GM03348 (cell line): ENCODE measurements at places on chromosomes 4 and X.

- no peak for DNase-seq
Observed at GRCh38 chr4:34566091-34566490, 1678.2 kb downstream of the ARAP2 start.

DNA sequence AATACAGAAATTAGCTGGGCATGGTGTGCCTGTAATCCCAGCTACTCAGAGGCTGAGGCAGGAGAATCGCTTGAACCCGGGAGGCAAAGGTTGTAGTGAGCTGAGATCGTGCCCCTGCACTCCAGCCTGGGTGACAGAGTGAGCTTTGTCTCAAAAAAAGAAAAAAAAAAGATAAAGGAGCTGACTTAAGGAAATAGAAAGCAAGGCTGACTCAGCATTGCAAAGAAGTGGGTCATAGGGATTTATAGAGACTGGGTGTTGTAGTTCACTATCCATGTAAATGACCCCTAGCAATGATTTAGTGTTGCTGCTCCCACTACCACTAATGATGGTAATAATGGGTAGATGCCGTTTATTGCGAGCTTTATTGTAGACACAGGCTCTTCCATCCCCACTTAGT is 47.6 kb downstream of the ADD1 start:
- DNase-seq, result peak; percentile 40

DNA sequence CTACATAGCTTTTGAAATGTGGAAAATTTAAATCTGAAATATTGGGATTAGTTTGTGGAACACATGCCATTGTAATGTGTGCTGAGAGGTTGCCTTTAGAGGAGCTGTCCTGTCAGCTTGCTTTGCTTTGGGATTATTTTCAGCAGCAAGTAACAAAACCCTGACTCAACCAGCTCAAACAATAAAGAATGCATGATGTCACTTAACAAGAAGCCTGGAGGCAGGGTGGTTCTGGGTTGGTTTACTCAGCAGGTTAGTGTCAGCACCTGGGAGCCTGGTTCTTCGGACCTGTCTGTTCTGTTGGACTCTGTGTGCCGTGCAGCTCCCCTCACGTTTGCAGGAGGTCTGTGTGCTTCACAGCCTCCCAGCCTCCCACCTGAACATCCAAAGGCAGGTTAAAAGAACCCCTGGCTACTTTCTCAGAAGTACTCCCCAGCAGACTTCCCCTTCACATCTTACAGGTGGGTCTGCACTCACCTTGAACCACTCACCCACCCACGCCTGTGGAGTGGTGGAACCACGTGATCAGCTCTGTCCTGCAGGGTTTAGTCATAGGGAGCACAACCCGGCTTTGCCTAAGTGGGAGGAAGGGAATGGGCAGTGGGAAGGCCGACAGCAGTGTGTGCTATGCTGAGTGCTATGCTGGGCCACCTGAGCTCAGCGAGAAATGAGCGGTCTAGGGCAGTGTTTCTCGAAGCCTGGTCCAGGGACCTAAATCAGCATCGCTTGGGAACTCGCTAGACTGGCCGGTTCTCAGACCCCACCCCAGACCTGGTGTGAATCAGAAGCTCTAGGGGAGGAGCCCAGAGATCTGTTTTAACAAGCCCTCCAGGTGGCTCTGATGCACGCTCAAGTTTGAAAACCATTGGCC is 20.4 kb downstream of the TMEM131L start:
- peak; percentile 86 for DNase-seq

DNA sequence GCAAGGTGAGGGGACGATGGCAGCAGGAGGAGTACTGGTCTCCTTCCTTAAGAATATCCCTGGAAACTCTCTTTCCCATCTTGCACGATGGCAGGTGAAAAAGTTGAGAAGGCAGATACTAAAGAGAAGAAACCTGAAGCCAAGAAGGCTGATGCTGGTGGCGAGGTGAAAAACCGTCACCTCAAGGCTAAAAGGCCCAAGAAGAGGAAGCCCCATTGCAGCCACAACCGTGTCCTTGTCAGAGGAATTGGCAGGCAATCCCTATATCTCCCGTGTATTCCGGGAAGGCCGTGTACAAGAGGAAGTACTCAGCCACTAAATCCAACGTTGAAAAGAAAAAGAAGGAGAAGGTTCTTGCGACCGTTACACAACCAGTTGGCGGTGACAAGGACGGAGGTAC is 40.0 kb downstream of the CRLF2 start:
- no peak for DNase-seq

- DNase-seq, result no peak
Observed at GRCh38 chrX:18036394-18036793, 175.3 kb upstream of the RAI2 start.

- peak; percentile 13 for DNase-seq
Observed at GRCh38 chr4:176404621-176405020, 84.9 kb downstream of the SPCS3 start.

- no peak for DNase-seq
Observed at GRCh38 chr4:106775636-106776035, 260.5 kb downstream of the DKK2 start.

GRCh38 chr4:163920426-163920825 is 425.9 kb downstream of the TMA16 start:
- no peak for DNase-seq

DNA sequence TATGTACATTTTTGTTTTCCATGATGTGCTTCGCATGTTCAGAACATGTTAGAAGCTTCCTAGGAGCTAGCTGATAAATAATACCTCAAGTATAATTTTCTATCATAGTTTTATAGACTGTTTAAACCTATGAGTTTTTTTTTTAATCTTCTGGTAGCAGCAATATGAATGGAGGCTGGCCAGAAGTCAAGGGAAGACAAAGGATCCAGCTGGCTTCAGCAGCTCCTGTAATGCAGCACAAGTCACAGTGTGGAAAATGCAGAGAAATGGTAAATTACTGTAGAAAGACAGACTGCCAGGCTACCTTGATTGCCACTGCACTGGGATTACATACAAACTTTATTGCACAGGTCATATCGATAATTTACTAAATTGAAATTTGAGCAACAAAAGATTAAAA is 537.9 kb downstream of the IQCM start:
- no peak for DNase-seq

- DNase-seq, result no peak
Observed at GRCh38 chrX:51182545-51182944, 150.1 kb upstream of the NUDT10 start.

- peak; percentile 81 for DNase-seq
Observed at GRCh38 chr4:2817701-2818350, 24.9 kb downstream of the SH3BP2 start.

DNA sequence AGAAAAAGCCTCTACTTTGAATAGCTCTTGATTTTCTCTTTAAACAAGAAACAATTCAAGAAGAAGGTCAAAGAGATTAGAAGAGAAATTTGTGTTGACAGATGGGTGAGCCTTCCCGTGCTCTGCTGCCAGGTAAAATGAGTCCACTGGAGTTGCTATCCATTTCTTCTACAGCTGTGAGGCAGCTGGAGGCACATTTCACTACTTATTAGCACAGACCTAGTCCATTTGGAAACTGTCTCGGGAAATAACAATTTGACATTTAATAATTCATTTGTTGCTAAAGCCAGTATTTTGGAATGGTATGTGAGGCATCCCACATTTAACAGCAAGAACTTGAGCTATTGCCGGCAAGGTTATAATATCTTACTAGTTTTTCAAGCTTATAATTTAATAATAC is 396.8 kb upstream of the GRIA3 start:
- peak; percentile 2 for DNase-seq

GRCh38 chr4:101846550-101846949 is 56.0 kb downstream of the BANK1 start:
- DNase-seq, result no peak

DNA sequence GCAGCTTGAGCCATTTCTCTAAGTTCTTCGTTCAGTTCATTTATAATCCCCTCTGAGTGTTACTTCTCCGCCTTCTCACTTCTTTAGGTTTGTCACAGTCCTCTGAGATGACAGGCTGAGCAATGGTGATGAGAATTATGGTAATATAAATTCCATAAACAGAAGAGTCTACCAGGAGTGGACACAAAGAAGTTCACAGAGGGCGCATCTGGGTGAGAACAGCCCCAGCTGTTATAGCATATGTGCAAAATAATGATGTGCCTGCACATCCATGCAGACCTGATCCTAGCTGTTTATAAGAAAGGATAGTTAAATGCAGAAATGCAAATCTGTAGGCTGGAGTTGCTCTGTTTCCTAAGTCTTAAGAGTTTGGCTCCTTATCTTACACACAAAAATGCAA is 377.5 kb downstream of the KCNIP4 start:
- DNase-seq, result no peak

DNA sequence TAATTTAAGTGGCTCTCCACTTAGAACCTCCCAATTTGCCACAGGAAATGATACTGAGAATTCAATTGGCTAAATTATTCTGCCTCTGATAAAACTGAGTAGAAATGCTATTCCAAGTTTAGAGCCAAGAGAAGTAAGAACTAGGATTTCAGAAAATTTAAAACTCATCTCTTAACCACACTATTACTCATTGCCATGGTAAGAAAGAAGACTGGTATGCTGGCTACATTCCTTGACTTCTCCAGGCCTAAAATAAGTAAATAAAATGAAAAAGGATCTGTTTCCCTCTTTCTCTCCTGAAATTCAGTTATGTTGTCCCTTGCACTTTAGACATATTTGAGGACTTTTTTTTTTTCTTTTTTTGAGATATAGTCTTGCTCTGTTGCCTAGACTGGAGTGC is 23.3 kb downstream of the ZNF280C start:
- DNase-seq, result peak; percentile 66

GRCh38 chr4:128303986-128304385 is 16.4 kb upstream of the PGRMC2 start:
- no peak for DNase-seq

- no peak for DNase-seq
Observed at GRCh38 chr4:127521463-127521862, 111.3 kb upstream of the INTU start.

- DNase-seq, result peak; percentile 52
Observed at GRCh38 chrX:48540028-48540375, 488 bp downstream of the TBC1D25 start.

DNA sequence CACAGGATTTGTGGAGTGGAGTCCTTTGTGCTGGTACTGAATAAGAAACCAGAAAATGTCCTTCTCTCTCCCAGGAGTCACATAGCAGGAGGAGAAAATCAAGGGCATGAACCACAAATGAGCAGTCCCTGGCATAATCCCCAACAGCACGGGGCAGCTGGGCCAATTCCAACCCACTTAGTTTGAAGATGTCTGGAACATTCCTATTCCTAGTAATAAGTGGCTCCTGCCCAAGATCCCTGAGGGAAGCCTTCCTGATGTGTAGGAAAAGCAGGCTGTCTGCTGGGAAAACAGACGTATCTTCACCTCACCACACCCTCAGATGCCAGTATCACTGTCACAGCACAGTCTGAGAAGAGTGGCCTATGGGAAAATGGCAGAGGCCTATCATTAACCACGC is 182.8 kb upstream of the MAP3K15 start:
- DNase-seq, result peak; percentile 39

- DNase-seq, result no peak
Observed at GRCh38 chrX:119646515-119646914, 40.3 kb upstream of the NKRF start.

DNA sequence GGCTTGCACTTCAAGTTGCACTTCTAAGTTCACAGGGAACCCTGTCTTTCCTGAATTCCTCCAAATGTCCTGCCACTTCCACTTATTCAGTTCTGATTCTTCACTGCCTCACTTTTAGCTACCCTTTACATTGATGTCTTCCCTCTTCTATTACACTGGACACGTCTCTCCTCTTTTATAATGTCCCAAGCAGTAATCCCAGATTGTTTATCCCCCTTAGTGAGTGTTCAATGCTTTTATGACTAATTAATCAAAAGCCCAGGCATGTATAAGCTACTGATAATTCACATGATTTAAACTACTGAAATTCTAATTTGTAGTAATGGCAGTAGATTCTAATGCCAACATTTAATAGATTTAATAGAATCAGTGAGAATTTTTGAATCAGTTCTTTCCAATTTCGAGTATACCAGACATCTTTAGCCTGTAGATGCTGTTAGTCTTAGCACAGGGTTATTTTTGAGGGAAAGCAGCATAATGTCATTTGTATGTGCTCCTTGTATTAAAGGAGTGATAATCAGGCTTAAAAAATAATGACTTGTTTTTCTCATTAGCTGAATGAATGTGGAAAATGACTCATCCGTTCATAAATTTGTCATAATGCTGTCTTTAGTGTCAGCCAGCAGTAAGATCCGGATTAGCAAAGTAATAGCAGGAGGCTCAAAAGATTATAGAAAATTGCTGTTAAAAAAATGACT is 703.1 kb downstream of the CENPC start:
- no peak for DNase-seq

- DNase-seq, result no peak
Observed at GRCh38 chr4:162245051-162245450, 81.3 kb upstream of the FSTL5 start.

DNA sequence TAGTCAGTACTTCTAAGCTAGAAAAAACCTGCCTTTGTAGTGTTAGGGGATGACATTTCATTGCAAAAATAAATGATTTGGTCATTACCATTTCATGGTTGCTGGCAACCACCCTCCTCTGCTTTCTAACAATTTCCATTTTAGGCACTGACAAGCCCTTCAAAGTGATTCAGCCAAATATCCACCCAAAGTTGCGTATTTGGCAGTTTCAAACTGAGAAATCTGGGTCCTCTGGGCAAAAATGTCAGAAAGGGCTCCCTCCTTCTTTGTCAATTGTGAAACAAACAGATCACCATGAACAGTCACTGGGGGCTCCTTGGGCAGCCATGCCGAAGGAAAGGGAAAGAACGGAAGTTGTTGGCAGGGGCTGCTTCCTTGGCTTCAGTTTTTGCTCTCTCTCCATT is 33.0 kb downstream of the PLAC1 start:
- DNase-seq, result peak; percentile 37

- DNase-seq, result no peak
Observed at GRCh38 chrX:39774774-39775328, 322.9 kb downstream of the BCOR start.

DNA sequence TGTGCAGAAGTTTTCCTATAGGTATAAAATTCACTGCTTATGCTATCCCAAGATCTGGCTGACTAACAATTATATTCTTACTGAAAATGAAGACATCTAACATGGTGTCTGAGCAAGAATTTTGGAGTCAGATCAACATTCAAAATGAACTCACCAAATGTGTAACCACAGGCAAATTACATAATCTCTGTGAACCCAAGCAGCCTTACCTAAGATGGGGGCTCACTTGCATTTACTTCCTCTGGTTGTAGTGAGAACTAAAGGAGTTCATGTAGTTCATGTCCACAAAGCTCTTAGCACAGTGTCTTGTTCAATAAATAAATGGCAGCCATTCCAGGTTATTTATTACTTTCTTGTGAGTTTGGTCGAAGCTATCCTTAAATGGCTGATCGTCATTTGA is 163.9 kb upstream of the LCORL start:
- DNase-seq, result no peak

DNA sequence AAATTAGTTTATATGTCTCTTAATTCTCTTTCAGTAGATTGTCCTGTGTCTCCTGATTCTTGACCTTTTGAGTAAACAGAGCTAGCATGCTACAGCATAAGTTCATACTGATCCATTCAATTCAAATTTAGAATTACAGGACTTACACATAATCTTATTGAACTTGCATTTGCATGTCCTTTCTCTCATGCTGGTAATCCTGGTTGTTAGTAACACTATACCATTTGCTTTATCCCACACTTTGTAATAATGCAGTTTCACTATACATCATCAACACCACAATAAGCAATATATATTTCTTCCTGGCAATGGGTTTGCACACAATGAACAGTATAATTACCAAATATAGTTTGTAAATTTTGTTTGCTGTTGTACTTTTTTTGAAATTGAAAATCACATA is 937.2 kb upstream of the GRID2 start:
- no peak for DNase-seq

GRCh38 chrX:111013778-111014455 is 82.1 kb upstream of the PAK3 start:
- no peak for DNase-seq

- DNase-seq, result no peak
Observed at GRCh38 chr4:126338548-126338947, 1023.8 kb downstream of the FAT4 start.
